Nephron progenitor cell (in vitro differentiated cells): ENCODE measurements at places on chromosomes 6 and 20.
A peak's percentile ranks its signal among the peaks of the same experiment; 100 is the strongest.

DNA sequence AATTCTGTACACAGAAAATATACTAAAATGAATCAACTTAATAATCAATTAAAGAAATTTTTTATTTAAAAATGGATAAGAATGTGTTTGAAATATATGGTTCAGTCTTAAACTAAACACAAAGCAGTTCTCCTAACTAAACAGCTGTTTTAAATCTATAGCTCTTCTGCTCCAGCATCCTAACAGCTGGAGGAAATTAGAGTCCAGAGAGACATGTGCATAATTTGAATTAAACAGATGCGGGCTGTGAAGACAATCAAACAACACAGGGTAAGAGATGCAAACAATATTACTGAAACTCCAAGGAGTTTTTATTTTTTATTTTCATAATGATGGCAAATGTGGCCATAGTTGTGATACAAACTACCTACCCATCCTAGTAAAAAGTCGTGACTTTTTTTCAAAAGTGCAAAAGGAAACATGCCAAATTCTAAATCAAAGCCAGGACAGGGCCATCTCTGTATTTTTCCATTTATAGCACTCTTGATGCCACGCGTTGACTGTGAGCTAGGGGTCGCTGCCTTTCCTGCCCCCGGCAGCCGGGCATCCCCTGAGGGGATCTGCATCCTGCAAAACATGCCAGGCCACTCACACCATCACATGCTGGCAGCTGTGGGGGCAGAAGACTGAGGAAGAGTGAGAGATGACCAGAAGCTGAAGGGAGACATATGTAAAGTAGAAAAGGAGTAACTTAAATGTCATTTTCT lies 310.6 kb downstream of the PRKN start:
- no peaks in the 10 kb centered on the region for H3K4me1 ChIP-seq
- peaks cover 4% of the 10 kb centered on the region for H3K36me3 ChIP-seq
- H3K27ac ChIP-seq: no peak overlapping the region

DNA sequence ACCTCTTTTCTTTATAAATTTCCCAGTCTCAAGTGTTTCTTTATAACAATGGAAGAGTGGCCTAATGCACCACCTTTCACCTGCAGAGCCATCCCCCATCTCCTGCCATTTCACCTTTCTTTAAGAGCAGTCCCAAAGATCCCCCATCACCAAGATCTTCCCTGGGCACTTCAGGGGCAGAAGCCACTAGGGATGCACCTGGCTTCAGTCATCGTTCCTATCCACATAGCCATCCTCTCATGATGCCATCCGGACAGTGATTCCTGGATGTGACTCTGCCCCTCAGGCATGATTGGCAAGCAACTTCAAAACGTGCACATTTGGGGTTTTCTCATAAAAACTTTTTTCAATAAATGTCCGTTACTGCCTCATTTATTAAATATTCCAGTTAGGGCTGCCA lies 225.9 kb downstream of the TBXT start:
- H3K36me3 ChIP-seq: no peaks in the 10 kb centered on the region
- H3K27ac ChIP-seq: no peak overlapping the region
- H3K4me1 ChIP-seq: peaks cover 8% of the 10 kb centered on the region
- DNase-seq: no peak
- no peak overlapping the region for H3K4me3 ChIP-seq

- H3K4me1 ChIP-seq: no peaks in the 10 kb centered on the region
- H3K4me3 ChIP-seq: no peak overlapping the region
- H3K27ac ChIP-seq: no peak overlapping the region
- peaks cover 4% of the 10 kb centered on the region for H3K27me3 ChIP-seq
- no peak for DNase-seq
Measured at GRCh38 chr20:17300113-17300512, 73.3 kb downstream of the PCSK2 start.

DNA sequence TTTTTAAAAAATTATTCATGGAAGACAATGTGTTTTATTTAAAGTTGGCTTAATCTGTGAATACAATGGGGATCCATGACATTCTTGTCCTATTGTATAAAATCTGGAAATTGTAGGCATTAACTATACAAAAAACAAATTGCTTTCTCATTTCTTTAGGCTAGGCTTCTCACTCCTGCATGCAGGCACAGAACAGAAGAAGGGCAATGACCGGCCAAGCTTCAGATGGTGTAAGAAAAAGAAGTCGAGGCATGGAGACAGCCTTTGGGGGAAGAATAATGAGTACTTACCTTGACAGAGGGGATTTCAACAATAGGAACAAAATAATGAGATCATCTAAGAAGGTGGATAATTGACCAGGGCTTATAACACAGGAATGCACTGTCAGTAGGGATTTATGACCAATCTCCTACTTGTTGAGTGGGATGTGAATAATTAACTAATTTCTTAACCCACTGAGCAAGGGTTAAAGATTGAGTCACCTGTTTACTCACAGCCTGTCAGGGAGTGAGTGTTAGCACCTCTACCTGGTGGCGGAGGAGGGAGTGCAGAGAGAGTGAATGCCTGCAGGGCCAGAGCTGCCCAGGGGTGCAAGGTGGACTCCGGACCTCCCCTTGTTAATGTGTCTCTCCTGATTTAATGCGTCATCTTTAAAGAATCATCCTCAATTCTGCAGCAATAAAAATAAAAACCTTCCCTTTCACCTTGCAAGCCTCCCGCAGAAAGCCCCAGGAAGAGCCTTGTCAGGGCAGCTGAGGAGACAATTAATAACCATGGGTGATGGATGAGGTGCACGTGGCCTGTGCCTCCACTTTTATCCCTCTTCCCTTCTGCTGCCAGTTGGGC lies 3.9 kb downstream of the SLC22A2 start:
- H3K27me3 ChIP-seq: peaks cover 5% of the 10 kb centered on the region
- H3K27ac ChIP-seq: peak overlapping the region; percentile 27
- no peak overlapping the region for H3K4me3 ChIP-seq

DNA sequence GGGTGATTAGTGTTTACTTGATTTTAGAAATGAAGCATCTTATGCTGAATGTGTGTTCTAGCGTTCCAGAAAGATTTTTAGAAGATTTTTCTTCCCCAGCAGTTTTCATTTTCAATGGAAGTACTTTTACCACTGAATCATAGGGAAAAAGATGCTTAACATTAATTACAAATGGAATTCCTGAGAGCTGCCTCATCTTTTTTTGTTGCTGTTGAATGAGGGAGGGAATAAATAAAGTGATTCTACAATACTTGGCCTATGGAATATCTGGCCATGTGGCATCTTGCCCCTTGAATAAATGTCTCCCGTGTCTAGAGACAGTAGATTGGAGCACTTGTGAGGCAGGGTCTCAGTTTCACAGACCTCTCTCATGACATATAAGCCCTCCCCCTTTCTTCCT lies 44.1 kb upstream of the SLC22A1 start:
- DNase-seq: no peak
- H3K4me3 ChIP-seq: no peak overlapping the region
- H3K27ac ChIP-seq: no peak overlapping the region

- no peak overlapping the region for H3K27ac ChIP-seq
- H3K36me3 ChIP-seq: no peaks in the 10 kb centered on the region
- no peak for DNase-seq
- no peak overlapping the region for H3K4me3 ChIP-seq
- peaks cover 5% of the 10 kb centered on the region for H3K4me1 ChIP-seq
- H3K27me3 ChIP-seq: peaks cover 3% of the 10 kb centered on the region
Measured at GRCh38 chr6:21628160-21628559, 34.6 kb downstream of the SOX4 start.
